Activated CD4-positive, alpha-beta T cell treated with anti-CD3 and anti-CD28 coated beads for 48 hours (primary cell): ENCODE measurements at places on chromosomes 12 and 14.

GRCh38 chr12:2647186-2647585 lies 147.6 kb upstream of the FKBP4 start:
- no peak for DNase-seq

- DNase-seq: no peak
Observed at GRCh38 chr14:67776653-67777322, 39.6 kb downstream of the ZFYVE26 start.

DNA sequence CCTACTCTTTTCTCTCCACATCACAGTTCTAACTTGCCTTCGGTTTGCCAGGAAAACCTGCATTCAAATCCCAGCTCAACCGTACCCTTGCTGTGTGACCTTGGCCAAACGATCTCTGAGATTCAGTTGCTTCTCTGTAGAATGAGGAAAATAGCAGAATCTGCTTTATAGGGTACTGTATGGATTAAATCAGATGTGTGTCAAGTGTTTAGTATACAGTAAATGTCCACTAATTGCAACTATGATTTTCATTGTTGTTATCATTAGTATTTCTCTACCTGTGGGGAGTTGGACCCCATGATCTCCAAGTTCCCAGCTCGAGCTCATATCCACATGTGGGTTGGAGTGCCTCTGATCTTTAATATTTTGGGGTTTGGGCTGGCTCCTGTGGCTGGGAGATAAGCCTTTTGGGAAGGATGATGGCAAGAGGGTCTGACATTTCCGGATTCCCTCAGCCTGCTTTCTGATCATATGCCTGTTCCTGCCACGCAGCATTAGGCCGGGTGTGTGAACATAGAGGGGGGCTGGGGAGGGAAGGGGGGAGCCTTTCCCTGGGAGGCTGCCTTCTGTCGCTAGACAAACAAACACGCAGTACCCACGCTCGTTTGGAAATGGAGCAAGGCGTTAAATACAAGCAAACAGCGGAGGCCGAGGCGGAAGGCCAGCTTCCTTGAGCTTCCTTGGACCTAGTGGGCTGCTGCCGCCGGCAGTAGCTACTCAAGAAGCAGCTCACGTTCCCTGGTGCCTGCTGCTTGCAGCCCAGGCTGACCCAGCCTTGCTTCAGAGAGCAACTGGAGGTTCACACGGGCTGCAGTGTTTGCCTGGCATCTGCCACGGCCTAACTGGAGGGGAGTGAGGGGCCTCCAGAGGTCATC lies 213.5 kb upstream of the LHX5 start:
- no peak for DNase-seq

- no peak for DNase-seq
Observed at GRCh38 chr12:68477261-68477772, 133.4 kb upstream of the RAP1B start.

DNA sequence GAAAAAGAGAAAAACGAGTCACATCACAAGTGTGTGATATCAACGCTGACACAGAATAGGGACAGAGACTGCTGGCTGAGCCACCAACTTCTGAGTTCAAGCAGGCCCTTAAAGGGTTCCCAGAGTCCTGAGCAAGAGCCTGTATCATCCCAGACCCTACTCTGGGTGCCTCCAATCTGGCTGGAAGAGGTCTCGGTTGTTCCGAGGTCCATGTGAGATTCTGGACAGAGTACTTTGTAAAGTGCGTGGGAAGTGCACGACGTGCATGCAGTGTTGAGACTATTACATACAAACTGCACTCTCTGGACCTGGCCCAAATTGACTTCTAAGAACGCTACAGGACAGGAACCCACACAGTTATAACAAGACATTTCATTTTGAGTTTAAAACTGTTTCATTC lies 40.6 kb downstream of the MOK start:
- no peak for DNase-seq

GRCh38 chr12:132525833-132526455 lies 36.0 kb downstream of the FBRSL1 start:
- DNase-seq: no peak

GRCh38 chr14:24259282-24260025 lies 3.5 kb downstream of the TGM1 start:
- no peak for DNase-seq
